ENCODE measurements at places on chromosomes 3 and 15.

DNA sequence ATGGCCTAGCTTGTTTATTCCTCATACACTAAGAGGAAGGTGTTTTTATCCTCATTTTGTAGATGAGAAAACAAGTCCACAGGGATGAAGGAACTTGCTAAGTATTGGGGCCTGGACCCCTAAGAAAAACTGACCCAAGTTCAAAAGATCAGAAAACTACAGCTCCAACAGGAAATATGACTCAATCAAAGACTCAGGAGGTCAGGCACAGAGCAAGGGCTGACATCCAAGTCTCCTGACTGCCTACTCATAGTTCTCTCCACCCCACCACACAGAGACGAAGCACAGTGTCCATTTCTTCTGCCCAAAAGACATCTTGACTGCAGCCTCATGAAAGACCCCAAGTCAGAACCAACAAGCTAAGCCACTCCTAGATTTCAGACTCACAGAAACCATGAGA, 26.9 kb upstream of the TPM1 start:
- no peak for DNase-seq

DNA sequence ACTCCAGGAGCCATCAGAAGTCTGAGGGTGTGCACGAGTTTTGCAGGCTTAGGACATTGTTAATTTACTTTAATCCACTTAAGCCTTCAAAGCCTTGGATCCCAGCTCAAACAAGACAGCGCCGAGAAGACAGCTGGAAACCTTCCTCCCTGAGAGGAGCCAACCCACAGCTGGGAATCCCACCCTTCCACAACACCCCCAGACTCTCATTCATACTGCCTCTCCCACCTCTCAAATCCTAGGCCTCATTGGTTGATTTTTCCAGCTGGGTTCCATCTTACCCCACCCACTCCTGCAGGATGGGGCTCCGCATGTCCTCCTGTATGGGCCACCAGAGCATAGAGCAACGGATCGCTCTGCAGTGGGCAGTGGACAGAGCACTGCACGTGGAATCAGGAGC, 80.4 kb downstream of the SEMA5B start:
- DNase-seq = no peak

DNA sequence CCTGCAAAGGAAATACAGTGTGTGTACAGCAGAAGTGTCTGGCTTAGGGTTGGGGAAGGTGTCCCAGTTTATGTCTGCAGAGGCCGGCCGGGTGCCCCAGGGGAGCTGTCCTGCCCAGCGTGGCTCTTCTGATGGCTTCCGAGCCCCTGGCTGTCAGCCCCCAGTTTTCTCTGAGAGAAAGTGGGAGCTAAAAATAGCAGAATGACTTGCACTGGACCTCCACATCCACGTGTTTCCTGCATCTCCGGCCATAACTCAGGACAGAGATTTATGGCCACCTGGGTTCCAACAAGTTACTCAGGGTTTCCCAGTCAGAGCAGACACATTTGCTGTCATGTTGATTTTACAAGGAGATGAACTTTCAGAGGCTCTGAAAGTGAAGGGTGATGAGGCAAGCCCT, 192.0 kb downstream of the ATP10A start:
- no peak for DNase-seq

- DNase-seq = no peak
Observed at GRCh38 chr3:107221856-107222255, 155.4 kb upstream of the CCDC54 start.

- DNase-seq = no peak
Observed at GRCh38 chr15:77819048-77819850, 186.5 kb upstream of the LINGO1 start.

DNA sequence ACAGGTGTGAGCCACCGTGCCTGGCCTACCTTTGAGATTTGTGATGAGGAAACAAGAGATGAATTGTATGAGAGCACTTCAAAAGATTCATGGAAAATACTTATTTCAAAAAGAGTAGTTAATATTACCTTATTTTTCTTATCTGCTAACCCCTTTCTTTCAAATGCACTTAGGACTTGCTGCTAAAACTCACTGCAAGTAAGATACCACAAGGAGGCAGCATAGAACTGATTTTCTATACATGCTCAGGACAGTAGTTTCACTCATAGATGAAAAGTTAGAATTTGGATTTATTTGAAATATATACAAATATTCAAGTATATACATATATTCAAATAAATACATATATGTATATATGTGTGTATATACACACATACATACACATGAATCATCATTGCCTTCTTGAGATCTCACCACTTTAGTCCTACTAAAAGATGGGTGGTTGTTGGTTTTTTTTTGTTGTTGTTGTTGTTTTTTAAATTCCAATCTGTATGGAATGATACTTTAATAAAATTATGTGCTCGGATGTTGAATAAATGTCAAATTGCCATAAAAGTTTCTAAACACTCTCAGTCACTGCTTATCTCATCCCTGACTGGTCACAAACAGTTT, 2.4 kb downstream of the CCNDBP1 start:
- peak; percentile 85 for DNase-seq

DNA sequence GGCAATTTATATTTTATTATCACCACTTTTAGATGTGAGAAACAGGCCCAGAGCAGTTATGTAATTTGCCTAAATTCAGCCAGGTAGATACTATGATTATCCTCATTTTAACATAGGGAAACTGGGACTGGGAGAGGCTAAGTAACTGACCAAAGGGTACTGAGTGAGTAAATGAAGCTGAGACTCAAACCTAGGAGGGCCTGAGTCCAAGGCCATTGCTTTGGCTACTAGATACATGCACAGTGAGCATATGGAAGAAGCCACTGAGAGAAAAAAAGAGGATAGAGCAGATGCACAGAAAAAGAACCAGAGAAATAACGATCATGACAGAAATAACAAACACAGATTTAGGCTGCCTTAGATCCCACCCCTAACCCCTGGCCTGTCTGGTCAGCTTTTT, 33.6 kb downstream of the USF3 start:
- no peak for DNase-seq

DNA sequence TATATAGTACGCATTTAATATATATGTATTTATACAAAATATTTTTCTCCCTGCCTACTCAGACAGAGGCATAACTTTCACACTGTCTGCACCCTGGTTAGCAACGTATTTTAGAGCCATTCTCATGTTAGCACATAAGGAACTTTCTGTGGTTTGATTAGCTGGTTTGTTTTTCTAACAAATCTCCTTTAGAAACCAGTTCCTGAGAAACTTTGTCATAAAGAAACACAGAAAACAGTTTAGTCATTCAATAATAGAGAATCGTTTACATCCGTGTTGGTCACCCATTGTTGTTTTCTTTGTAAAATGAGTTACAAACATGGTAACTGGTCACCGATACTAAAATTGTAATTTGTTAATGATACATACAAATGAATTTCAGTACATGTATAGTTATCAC, 5.9 kb upstream of the NGRN start:
- DNase-seq = no peak

DNA sequence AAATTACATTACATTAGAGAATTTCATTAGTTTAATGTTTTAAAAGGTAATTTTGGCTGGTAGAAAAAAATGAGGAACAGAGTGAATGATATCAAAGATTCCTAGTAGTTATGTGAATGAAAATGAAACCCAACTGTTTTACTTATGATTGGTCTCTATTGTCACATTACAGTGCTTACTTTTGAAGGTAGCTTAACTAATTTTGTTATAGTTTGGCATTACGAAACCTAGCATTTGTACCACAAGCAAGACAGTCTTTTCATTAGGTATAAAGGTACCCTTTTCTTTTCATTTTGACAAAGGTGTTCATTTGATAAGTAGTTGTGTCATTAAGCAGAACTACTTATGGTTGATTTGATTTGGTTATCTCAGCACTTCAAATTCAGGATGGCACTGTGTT, 6.9 kb downstream of the SELENOT start:
- DNase-seq = no peak

- DNase-seq = no peak
Observed at GRCh38 chr3:104175696-104176095, 1191.0 kb upstream of the ALCAM start.

- DNase-seq = no peak
Observed at GRCh38 chr15:69897471-69898237, 200.1 kb downstream of the TLE3 start.

DNA sequence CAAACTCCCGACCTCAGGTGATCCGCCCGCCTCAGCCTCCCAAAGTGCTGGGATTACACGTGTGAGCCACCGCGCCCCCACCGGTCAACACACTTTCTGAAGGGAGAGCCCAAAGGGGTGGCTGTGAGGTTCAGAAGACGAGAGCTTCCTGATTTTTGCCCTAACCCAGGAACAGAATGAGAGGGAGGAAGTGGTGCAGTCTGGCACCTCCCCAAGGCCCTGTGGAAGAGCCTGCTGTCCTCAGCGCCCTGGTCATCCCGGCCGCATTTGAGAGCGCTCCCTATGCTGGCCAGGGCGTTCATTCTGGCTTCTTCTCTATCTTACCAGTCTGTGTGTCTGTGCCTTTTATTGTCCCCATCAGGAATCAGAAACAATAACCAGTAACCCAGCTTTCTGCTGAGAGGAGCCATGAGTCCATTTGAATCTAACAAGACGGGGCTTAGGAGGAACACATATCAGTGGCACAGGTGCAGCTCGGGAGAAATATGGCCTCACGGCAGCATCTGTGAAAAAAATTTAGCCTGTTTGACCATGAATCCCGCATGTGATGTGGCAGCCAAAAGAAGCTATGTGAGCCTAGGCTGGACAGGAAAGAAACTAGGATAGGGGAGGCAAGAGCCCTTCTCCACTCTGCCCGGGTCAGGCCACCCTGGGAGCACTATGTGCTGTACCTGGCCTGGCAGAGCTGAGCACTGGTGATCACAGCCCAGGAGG, 12.9 kb downstream of the BDH1 start:
- DNase-seq = no peak

- no peak for DNase-seq
Observed at GRCh38 chr15:63040509-63040908, 2.0 kb upstream of the TPM1 start.

- DNase-seq = no peak
Observed at GRCh38 chr3:1462371-1462770, 369.5 kb downstream of the CNTN6 start.

- DNase-seq = no peak
Observed at GRCh38 chr3:45568848-45569762, 25.4 kb upstream of the LIMD1 start.

DNA sequence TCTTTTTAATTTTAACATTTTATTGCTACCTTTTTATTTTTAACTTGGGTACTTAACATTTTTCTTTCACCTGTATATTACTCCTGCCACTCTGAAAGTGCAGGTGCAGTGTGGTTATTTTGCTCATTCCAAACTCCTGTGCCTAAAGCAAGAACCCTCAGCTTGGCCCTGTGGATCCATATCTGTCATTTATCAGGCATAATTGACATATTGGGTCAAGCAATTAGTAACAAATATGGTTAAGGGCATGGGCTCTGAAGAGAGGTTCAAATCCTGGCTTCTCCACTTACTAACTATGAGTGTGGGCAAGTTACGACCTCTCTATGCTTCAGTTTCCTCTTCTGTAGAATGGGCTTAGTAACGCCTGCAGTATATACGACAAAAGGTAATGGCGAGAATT, 9.8 kb upstream of the VPS8 start:
- no peak for DNase-seq
